NCI-H1092 (cell line): ENCODE measurements at places on chromosomes 11 and 22.

- no peak for DNase-seq
These were observed 257.8 kb upstream of the LUZP2 start for GRCh38 chr11:24238771-24239645.

GRCh38 chr11:102061276-102061675 is 14.0 kb downstream of the CFAP300 start:
- no peak for DNase-seq

DNA sequence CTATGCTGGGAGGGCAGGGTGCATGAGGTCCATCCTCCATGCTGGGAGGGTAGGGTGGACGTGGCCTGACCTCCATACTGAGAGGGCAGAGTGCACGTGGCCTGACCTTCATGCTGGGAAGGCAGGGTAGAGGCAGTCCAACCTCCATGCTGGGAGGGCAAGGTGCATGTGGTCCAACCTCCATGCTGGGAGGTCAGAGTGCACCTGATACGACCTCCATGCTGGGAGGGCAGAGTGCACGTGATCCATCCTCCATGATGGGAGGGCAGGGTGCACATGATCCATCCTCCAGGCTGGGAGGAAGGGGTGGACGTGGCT is 622.2 kb downstream of the BRD1 start:
- no peak for DNase-seq

GRCh38 chr22:31616315-31616980 is 45.6 kb downstream of the PISD start:
- no peak for DNase-seq

- DNase-seq = peak; percentile 48
These were observed 6.9 kb downstream of the KMT5B start for GRCh38 chr11:68206211-68206610.

GRCh38 chr11:42800041-42800440 is 511.8 kb upstream of the API5 start:
- no peak for DNase-seq

- DNase-seq = no peak
These were observed 14.2 kb downstream of the SMPD1 start for GRCh38 chr11:6404342-6405051.

- peak; percentile 17 for DNase-seq
These were observed at the start of gene HTATIP2 for GRCh38 chr11:20363500-20364340. TSS of gene HTATIP2 (plus strand) at chr11:20363714. CDS start at chr11:20364238, 524 bp downstream.

DNA sequence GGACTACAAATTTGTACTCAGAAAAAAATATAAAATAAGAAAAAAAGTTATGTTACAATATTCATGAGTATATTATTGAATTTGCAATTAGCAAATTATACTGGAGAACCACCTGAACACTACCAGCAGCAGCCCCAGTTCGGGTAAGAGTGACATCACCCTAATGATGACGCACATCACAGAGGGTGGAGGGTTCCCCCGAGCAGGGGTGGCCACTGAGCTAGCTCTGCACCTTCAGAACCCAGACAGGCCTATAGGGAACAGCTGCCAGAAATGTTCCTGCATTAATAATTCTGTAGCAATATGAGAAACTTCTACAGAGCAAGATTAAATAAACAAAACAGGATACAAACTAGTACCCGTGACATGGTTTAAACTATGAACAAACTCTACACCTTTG is 17.5 kb upstream of the ARAP1 start:
- no peak for DNase-seq

- DNase-seq = no peak
These were observed 4.7 kb downstream of the TRIM44 start for GRCh38 chr11:35667257-35667656.

- DNase-seq = no peak
These were observed 82.1 kb downstream of the CADM1 start for GRCh38 chr11:115421992-115422689.

DNA sequence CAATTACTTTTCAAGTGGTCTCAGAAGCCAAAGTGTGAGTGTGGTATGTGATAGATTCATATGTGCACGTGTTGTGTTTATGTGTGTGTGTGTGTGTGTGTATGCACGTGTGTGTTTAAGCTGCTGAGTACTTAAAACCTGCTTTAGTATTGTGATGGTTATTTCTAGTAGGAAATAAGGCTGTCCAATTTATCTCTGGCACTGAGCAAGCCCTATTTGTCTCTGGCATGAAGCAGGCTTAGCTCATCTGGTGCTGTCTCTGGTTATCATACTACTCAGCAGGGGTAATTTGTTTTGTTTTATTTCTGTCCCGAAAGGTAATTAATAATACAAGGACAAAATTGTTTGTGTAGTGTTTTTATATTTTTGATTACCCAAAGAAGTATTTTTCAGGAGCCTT is 333.7 kb downstream of the FAT3 start:
- DNase-seq = peak; percentile 86

- DNase-seq = peak; percentile 47
These were observed 19.6 kb downstream of the C22orf23 start for GRCh38 chr22:37933711-37934376.

GRCh38 chr11:10857459-10857708 is 469 bp downstream of the ZBED5 start:
- DNase-seq = no peak

- no peak for DNase-seq
These were observed 45.4 kb downstream of the AAMDC start for GRCh38 chr11:77866336-77866735.

DNA sequence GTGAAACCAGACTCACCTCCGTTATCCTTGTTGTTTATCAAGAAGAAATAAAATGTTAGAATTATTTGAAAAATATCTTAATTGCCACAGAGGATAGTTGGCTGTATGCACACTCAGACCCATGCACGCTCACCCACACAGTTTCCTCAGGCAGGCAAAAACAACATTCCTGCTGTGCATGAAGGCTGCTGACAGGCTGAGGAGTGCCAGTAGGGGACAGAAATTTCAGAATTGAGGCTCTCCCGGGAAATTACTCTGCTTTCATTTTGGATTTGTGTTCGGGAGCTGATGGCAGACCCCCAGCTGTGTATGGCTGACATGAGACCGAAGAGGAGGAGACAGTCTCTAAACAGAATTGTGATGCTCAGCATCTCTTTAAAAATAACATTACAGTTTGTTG is 87.5 kb downstream of the AMOTL1 start:
- no peak for DNase-seq

DNA sequence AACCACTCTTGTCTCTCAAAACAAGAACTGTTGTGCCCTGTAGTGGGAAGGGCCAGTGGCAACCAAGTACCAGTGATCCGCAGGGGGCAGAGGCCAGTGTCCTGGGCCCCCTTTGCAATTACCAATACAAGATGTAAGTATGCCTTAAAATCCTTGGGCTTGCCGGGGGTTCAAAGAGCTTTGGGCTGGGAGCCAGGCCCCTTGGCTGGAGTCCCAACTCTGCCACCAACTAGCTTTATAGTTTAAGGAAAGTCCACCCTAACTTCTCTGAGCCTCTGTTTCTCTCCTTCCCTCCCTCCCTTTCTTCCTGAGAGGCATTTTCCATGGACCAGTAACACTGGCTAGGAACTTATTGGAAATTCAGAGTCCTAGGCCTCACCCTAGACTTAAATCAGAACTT is 15.5 kb downstream of the CLMP start:
- no peak for DNase-seq
